ENCODE measurements at places on chromosomes 13 and 19. TPM values are rescaled to one million over a fixed set of nuclear protein-coding genes. Genes with fewer than 3 reads are reported as not detected.

DNA sequence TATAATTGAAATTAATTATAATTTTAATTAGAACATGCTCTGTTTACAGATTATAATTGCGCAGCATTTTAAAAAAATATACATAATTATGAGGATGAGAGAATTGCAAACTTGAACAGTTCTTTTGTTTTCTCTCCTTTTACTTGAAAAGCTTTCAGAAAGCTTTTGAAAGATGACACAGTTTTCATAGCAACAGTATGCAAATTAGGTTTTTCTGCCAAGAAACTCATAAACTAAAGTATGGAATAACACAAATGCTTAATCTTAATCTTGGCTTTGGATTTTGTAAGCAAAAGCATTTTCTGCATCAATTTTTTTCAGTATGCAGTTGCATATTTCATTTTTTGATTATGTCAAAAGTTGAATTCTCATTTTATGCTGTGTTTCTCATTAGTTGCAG is 32.8 kb upstream of the AKAP11 start:
- no peak overlapping the region for H3K27ac ChIP-seq
- H3K27me3 ChIP-seq, result no peaks in the 10 kb centered on the region
- no peak for DNase-seq
- H3K4me1 ChIP-seq, result no peaks in the 10 kb centered on the region
- no peaks in the 10 kb centered on the region for H3K36me3 ChIP-seq

DNA sequence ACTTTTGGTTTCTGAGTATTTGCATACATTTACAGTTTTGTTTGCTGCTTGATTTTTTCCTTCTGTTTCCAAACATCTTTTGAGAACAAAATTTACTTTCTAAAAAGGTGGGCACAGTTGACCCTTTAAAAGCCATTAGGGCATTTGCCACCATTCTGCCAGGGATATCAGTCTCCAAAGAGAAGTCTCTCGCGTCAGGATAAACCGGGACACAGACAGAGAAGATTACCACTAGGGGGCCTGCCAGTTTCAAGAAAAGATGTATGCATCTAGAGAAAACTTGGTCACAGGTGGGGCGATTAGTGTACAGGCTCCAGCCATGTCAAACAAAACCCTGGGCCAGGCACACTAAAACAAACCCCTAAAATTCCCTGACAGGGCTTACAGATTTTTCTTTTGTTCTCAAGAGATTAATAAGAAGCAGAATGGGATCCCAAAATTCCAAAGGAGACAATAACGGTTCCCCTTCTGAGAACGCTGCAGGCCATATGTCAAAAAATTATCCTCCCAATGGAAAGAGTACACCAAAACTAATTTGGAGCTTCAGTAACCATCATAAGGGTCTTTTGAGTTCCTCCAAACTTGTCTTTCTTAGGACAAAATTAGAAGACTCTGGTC is 10.7 kb upstream of the PABPC3 start:
- no peaks in the 10 kb centered on the region for H3K36me3 ChIP-seq
- H3K27me3 ChIP-seq, result peaks cover 2% of the 10 kb centered on the region
- no peak overlapping the region for H3K27ac ChIP-seq
- H3K4me1 ChIP-seq, result peaks cover 1% of the 10 kb centered on the region
- peak; percentile 36 for DNase-seq

GRCh38 chr19:49415102-49415809 is 8.0 kb downstream of the PTH2 start:
- DNase-seq, result no peak
- no peaks in the 10 kb centered on the region for H3K36me3 ChIP-seq
- no peak overlapping the region for H3K27ac ChIP-seq
- H3K4me1 ChIP-seq, result peaks cover 10% of the 10 kb centered on the region
- H3K4me3 ChIP-seq, result no peak overlapping the region

DNA sequence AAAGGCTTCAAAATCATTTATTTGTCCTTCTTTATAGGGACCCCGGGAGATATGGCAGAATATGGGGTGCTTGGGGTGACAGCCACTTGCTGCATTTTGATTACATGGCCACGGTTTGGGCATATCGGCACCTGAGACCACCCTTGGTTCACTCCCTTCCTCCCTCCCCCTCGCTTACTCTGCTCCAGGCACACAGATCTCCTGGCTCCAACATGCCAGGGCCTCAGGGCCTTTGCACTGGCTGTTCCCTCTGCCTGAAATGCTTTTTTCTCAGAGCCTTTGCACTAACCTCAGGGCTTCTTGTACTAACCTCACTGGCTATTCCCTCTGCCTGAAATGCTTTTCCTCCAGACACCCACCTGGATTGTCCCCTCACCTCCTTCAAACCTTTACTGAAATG is 23.8 kb downstream of the VAV1 start:
- no peaks in the 10 kb centered on the region for H3K27me3 ChIP-seq
- DNase-seq, result no peak
- H3K27ac ChIP-seq, result no peak overlapping the region

DNA sequence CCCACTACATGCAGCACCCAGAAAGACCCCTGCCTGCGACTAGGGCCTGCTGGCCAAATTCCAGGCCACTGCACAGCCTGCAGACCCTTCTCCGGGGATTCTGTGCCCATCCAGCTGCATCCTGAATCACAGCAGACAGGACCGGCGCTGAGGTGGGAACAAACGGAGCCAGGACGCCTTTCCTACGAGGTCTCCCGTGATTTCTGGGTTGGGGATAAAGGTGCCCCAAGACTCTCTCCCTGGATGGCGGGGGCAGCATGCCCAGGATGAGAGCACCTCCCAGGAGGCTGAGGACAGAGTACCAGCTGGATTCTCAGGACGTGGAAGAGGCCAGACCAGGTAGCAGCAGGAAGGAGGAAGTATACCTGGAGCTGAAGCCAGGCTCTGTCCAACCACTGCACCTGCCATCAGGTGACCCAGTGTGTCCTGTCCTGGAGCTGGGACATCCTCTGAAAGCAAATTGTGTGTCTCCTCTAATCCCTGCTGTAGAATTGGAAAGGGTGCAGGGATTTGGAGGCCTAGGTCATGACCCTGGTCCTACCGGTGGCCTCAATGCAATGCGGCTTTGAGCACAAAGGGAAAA is 3.4 kb upstream of the FUT5 start:
- no peak overlapping the region for H3K4me3 ChIP-seq
- H3K27ac ChIP-seq, result no peak overlapping the region
- DNase-seq, result no peak
- H3K4me1 ChIP-seq, result peaks cover 3% of the 10 kb centered on the region

Gene CLIP3
- total RNA-seq, result 146 TPM

Gene ELL
- total RNA-seq, result 11.6 TPM

Gene TMEM38A
- 7.1 TPM for total RNA-seq

All from glutamatergic neuron (in vitro differentiated cells).